ENCODE measurements at places on chromosomes 4 and X. TPM values are rescaled to one million over a fixed set of nuclear protein-coding genes. Genes with fewer than 3 reads are reported as not detected.
A peak's percentile ranks its signal among the peaks of the same experiment; 100 is the strongest.

STIM2 gene
- 28.2 TPM for total RNA-seq

OPRPN gene
- total RNA-seq: not detected

DNA sequence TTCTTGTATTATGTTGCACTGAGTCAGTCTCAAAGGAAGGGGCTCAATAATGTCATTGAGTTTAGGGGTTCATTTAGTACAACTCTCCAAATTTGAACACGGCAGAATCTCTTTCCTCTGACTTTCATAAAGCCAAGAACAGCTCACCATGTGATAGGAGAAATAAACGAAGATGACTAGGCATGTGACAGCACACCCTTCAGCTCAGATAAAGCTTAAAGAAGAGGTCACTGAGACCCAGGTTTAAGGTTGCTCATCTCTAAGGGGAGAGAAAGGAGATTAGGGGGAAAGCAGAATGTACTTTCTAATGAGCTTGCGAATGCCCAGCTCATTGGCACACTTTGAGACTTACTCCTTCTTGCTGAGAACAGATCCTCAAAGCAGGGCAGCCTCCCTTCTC, 89.0 kb downstream of the PLAC1 start:
- DNase-seq: no peak
- H3K36me3 ChIP-seq: no peaks in the 10 kb centered on the region
- no peak overlapping the region for H3K27ac ChIP-seq
- H3K4me1 ChIP-seq: no peaks in the 10 kb centered on the region
- H3K27me3 ChIP-seq: peaks cover 1% of the 10 kb centered on the region

DNA sequence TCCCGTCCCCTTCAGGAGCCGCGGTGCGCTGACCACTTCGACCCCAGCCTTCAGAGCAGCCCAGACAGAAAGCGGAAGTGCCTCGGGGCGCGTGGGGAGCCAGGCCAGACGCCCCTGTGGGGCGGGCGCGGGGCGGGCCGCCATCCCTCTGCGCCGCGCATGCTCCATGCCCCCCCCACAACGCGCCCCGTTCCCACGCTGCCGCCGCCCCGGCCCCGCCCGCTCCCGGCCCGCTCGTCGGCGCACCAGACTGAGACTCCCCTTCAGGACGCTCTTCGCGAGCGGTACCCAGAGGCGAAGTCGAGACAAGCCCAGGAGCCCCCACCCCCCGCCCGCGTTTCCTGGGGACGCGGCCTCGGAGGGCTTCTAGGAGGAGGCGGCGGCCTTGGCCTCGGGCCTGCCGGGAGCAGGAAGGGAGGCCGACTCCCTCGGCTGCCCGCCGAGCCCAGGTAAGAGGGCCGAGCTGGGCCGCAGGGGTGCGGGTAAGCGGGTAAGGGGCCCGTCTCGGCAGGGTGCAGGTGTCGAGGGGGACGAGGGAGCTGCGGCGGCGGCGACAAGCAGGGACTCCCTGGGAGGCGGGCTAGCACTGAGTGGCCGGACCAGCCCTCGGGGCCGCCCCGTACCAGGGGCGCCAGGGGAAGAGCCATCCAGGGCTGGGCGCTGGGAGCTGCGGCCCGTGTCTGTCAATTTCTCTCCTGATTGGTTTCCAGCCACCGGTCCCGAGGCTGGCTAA, at the start of gene ZFP92:
Gene ZFP92, plus strand, starts transcription at position 218 of the 733 bp plus-strand sequence. CDS start 6,851 bp downstream, outside the sequence.
- H3K4me3 ChIP-seq: peak within 1 kb of the TSS; percentile 52
- H3K27ac ChIP-seq: no peak within 1 kb of the TSS
- H3K36me3 ChIP-seq: no peaks in the 10 kb centered on the region
- DNase-seq: no peak

DNA sequence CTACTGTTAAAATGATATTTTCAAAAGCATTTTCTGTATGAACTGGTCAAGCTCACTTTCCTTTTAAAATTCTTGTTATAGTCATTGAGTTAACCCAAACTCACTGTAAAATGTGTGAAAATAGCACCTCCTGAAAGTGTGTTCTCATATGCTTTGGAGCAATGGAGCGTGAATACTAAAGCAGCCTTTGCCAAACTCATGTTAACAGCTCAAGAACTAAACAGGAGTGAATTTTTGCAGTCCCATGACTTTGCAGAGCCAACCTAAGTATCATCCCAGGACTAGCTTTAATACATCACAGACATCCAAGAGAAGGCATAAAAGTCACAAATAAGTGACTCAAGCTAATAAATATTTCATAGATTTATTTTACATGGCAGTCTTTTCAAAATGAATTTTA, 2.3 kb downstream of the AMMECR1 start:
- no peak for DNase-seq
- no peak overlapping the region for H3K4me3 ChIP-seq
- peaks cover 1% of the 10 kb centered on the region for H3K4me1 ChIP-seq
- peaks cover 4% of the 10 kb centered on the region for H3K27me3 ChIP-seq

- no peak overlapping the region for H3K4me3 ChIP-seq
- no peaks in the 10 kb centered on the region for H3K36me3 ChIP-seq
- H3K27ac ChIP-seq: no peak overlapping the region
- no peak for DNase-seq
- H3K4me1 ChIP-seq: no peaks in the 10 kb centered on the region
These were observed 940.0 kb downstream of the SH3BGRL start for GRCh38 chrX:82141942-82142341.

Measured in glutamatergic neuron (in vitro differentiated cells).